ENCODE measurements at places on chromosomes 2 and 18. TPM values are rescaled to one million over a fixed set of nuclear protein-coding genes. Genes with fewer than 3 reads are reported as not detected.

DNA sequence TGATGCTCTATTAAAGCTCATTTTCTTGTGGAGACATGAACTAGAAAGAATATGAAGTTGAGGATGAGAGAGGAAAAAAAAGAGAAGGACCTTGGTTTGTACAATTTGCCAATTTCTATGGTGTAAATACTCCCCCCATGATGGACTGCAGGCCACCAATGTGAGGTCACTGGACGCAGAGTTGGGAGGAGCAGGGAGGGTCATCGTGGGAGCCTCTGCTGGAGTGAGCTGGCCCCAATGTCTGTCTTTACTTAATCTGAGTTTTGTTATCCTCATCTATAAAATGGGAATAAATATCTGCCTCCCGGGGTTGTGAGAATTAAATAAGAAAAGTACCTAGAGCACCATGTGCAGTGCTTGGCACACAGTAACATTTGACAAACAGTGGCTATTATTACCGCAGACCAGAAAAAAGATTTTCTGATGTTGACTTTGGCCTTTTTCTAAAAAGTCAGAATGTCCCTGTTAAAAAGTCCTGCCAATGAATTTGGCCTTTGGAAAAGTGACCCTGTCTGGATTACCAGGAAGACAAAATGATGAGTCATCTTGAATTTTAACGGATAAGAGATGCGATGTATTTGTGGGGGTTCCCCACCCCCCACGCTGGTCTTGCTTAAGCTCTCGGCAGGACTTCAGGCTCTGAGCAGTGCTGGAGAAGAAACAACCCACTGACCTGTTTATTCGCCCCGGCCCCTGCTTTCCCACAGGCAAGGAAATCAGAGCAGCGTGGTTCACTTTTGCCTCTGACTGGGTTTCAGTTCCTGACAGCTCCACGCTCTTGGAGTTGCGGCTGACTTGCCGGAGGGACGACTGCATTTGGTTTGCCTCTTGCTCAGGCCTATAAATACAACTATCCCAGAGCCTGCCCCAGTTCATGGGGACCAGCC is 50.3 kb upstream of the FOSL2 start:
- DNase-seq: peak; percentile 52

DNA sequence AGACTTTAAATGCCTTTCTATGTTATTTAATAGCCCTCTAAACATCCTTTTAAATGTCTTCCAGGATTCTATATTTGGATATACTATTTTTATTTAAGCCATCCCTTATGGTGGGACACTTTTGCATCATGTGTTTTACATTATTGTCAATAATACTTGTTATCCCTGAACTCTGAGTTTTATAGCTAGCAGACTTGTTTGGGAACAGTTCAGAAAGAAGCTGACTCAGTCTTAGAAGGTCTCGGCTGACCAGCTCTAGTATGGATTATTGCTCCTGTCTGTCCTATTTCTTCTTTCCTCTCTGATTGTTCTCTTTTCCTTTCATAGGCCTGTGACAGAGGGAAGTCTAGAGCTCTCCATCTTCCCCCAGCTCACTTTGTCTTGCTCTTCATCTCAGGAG is 77.3 kb upstream of the CXCR4 start:
- DNase-seq: no peak

DNA sequence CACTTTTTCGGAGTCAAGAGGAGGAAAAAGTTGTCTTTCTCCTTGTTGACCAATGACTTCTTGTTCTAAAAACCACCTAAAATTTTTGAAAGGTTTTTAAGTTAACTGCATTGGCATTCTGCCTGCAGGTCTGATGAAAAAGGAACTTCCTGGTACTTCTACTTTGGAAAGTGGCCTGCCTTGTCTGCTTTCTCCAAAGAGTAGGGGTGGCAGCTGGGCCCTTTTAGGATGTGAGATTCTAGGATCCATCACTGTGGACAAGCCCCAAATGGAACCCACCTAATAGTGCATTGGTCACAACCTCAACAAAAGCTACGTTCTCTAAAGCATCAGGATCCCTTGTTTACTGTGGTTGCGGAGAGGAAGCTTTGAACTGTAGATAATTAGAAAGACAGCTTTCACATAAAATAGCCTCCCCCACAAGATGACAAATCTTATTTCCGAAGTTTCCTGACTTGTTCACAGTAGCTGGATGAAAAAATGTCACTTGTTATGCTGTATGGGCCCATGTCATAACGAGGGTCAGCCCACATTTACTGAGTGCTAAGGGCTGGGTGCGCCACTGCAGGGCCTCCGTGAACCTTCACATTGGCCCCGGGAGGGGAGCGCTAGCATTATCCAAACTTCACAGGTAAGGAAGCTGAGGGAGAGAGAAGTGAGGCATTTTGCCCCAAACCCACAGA is 17.4 kb downstream of the ASPRV1 start:
- DNase-seq: no peak

DNA sequence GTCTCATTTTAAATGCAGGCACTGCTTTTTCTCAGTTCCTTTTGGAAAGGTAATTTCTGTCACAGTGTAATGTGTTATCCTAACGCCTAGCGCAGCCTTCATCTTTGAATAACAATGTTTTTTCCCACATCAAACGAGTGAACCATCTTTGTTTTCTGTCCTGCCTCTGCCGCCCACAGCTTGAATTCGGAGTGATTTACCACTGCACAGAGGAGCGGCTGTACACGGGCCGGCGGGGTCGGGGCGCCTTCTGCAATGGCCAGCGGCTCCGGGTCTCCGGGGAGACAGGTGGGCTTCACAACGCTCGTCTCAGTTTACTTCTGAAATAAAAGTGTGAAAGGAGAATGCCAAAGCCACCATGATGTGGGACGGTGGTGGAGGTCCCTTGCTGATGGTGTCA is 32.8 kb downstream of the IMPA2 start:
- DNase-seq: no peak

DNA sequence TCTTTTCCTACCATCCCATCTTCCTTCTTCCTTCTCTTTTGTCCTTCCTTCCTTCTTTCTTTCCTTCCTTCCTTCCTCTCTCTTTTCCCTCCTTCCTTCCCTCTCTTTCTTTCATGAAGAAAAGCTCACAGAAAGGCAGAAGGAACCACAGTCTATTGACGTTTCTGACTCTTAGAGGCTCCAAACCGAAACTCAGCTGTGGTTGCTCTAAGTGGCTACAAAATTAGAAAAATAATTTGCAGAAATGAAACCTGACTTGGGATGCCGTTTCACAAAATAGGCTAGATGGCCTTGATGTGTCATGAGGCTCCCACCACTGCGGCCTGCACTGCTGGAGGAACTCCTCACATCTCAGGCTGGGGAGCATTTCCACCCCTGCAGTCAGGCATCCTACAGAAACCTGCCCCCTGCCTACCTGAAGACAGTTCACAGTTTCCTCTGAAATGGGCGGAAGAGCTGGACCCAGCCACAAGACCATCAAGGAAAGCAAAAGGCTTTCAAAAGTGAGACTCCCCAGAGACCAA is 165.6 kb downstream of the SMAD7 start:
- DNase-seq: peak; percentile 60

GRCh38 chr2:165294912-165295311 is 55.7 kb downstream of the SCN2A start:
- DNase-seq: no peak

DNA sequence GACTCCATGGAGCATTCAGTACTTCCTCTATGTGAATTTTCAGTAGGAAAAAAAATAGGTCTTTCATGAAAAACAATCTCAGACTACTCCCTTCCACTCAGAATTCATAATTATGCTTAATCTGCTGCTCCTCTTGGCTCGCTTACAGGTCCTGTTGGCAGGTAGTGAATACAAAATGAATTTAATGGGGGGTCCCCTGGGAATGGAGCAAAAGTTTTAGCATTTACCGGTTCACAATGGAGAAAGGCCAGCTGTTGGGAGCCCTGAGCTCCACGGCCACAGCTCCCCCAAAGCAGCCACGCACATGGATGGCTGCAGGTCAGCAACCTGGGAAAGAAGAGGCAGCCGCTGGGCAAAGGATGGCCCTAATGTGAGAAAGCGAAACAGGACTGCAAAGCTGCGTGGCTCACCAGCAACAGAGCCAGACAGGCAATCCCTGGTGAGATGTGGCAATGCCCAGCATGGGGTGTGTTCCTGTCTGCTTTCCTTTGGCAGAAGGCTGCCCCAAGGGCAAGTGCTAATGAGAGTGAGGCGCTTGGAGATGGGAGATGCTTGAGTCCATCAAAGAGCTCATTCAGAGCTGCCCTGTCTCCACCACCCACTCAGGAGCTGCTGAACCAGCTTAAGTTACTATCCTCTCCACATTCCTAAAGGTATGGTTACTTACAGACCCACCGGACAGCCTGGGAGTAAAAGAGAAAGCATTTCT is 447.4 kb downstream of the EPHA4 start:
- no peak for DNase-seq

DNA sequence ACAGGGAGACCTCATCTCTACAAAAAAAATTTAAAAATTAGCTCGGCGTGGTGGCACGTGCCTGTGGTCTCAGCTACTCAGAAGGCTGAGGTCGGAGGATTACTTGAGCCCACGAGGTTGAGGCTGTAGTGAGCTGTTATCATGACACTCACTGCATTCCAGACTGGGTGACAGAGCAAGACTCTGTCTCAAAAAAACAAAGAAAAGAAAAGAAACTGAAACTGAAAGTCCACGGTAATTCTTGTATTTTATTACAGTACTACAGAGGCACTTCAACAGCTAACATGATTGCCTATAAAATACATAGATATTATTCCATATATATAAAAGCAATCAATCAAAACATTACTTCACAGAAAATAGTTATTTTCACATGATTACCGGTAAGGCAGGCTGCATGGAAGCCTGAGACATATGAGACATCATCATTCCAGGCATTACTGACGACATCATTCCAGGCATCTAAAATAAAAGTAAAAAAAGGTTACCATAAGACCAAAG is 23.1 kb downstream of the PRPF40A start:
- no peak for DNase-seq

NUP35 gene
- polyA plus RNA-seq: 23.0 TPM

SYT4 gene
- 2.1 TPM for polyA plus RNA-seq
